CD4-positive, alpha-beta T cell treated with Interferon gamma for 1 hour (primary cell): ENCODE measurements at places on chromosomes 6 and 20.

DNA sequence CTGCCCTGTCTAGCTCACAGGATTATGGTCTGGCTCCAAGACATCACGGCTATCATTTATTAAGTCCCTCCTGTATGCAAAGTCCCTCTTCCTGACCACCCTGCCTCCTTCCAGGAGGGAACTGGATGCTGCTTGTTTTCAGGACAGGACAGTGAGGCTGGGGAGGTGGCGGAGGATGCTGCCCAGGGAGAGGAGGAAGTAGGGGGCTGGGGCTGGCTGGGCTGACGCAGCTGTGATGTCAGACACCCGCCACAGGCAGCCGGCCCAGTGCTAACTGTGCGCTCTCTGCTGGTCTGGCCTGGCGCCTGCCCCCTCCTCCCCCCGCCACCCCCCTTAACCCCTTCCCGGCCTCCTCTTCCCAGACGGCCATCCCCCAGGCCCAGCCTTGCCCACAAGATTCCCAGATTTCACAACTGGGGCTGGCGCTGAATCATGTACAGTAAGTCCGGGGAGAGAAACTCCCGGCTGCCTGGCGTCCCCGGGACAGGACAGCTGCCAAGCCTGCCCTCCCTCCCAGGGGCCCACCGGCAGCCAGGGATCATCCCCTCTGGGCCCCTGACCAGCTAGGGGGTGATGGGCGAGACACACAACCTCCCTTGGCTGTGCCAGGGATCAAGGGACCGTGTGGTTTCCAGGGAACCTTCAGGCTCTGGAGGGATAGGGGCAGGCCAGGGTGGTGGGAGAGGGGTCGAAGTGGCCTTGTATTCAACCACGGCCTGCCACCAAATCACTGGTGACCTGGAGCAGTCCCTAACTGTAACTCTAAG is 118.1 kb downstream of the CEBPB start:
- peak; percentile 75 for DNase-seq

GRCh38 chr20:10673842-10674683 is at the start of gene JAG1:
Gene JAG1, minus strand, starts transcription at chr20:10673999. Its CDS starts 469 bp downstream, at chr20:10673530.
- DNase-seq, result peak; percentile 73

GRCh38 chr20:20755231-20755630 is 42.8 kb upstream of the RALGAPA2 start:
- no peak for DNase-seq

GRCh38 chr6:122747573-122747972 is 31.9 kb upstream of the FABP7 start:
- DNase-seq, result peak; percentile 64

GRCh38 chr6:16431106-16431505 is 192.7 kb downstream of the GMPR start:
- no peak for DNase-seq

- no peak for DNase-seq
These were observed 108.8 kb downstream of the ASXL1 start for GRCh38 chr20:32466739-32467505.

GRCh38 chr6:231779-232178 is 60.5 kb upstream of the DUSP22 start:
- no peak for DNase-seq

- no peak for DNase-seq
These were observed 13.3 kb downstream of the GNAS start for GRCh38 chr20:58865843-58866242.

GRCh38 chr20:36481380-36482043 is 59.8 kb upstream of the MYL9 start:
- no peak for DNase-seq

DNA sequence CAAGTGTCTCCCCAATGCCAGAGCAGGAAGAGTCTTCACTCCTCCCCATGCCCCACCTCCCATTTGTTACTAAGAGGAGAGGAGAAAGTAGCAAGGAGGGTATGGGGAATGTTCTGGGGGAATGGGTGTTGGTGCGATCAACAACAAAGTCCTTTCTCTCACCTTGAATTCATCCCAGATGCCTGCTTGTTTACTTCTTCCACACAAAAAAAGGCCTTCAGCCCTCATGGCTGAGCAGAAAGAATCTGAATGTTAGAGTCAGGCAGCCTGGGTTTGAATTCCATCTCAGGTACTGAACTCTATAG is 9.9 kb downstream of the MOG start:
- DNase-seq, result no peak

- DNase-seq, result no peak
These were observed 136.9 kb downstream of the PREX1 start for GRCh38 chr20:48690888-48691287.

DNA sequence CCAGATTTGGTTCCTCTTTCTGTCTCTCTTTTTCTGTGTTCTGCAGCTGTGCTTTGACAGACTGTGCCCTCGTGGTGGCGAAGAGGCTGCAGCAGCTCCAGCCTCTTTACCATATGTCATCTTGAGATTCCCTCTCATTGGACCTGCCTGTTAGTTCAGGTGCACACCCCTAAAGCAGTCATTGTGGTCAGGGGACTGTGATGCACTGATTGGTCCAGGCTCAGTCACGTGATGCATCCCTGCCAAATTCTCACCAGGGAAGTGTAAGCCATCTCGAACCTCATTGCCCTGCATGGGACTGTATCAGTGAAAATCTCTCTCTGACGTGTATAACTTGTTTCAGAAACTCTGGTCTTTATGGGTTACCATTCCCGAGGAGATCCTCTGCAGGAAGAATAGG is 160.3 kb downstream of the EYA2 start:
- DNase-seq, result no peak

DNA sequence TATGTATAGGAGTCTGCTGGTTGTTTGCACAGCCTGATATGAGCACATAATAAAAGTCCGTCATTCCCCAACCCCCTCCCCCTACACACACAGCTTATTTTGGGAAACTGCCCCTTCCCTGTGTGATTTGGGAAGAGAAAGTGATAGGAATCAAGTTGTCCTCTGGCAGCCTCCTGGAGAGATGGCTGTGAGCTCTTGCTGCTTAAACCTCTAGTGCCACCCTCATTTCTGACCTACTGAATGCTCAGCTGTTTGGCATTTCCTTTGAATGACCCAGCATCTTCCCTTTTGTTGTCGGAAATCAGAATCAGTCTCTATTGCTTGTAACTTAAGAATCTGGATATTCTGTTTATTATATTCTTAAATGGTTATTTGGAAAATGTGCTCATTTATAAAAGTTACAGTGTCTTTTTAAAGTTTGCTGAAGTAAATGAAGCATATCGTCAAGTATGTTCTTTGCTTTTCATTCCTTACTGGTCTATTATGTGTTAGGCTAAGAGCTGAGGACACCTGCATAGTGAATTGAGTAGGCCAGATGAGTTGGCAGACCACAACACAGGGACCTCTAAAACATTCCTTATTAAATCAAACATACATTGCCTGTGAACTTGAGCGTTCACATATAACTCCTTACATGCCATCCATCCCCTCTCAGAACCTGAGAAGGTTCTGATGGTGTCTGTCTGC is 5.5 kb downstream of the RWDD2A start:
- no peak for DNase-seq

- no peak for DNase-seq
These were observed 195.8 kb upstream of the FUT9 start for GRCh38 chr6:95819939-95820338.

DNA sequence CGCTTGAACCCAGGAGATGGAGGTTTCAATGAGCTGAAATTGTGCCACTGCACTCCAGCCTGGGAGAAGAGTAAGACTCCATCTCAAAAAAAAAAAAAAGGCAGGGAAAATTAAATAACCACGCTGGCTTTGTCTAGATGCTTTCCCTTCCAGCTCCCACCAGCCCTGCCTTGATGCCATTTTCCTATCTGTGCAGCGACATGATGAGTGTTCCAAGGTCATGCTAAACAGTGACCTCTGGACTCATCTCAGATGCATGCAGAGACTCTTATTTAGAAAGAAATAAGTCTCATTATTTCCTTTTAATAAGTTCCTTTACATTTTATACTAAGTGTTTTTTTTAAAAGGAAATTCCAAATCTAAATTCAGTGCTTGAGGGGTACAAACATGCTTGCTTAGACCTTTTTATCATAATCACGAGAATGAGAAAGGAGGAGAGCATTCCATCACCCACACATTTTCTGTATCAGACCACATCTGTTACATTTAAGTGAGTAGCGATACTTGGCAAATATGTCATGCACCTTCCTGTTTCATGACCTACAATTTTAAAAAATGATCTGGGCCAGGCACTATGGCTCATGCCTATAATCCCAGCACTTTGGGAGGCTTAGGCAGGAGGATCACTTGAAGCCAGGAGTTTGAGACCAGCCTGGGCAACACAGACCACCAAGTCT is 101.1 kb upstream of the RREB1 start:
- no peak for DNase-seq

DNA sequence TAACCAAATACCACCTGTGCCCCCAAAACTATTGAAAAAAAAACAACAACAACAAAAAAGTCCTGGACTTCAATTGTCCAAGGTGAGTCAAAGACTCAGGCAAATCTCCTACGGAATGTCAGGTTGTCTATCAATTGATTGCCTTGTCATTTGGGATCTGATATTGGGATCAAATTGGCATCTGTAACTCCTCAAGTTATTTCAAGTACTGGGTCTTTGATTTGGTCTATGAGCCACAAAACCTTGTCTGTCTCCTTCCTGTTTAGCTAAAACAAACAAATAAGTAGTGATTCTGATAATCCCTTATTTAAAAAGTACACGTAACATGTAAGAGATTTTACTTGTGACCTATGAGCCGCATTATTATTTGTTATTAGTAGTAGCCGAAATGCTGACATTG is 231.6 kb upstream of the ZNF217 start:
- no peak for DNase-seq

GRCh38 chr6:90982051-90982450 is 395.2 kb upstream of the MAP3K7 start:
- no peak for DNase-seq

DNA sequence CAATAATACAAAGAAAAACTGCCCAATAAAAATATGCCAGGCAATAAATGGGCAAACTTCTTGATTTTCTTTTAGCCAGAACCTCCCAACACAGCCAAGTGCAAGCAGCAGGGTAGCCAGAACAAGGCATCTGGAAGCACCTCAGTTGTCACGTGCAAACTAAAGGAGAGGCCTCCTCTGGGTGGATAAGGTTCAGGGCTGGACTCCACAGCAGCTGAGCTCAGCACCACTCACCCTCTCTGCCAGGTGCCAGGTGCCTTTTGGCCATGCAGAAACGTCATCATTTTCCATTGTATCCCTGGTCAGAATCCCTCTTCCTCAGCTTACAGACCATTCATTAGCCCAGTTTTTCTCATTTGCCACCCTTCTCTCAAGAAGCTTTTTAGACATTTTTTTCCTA is 52.7 kb downstream of the SOD2 start:
- no peak for DNase-seq
